ENCODE measurements at places on chromosomes 1 and 21.

- DNase-seq: no peak
These were observed 30.3 kb downstream of the PTPRC start for GRCh38 chr1:198669023-198669698.

DNA sequence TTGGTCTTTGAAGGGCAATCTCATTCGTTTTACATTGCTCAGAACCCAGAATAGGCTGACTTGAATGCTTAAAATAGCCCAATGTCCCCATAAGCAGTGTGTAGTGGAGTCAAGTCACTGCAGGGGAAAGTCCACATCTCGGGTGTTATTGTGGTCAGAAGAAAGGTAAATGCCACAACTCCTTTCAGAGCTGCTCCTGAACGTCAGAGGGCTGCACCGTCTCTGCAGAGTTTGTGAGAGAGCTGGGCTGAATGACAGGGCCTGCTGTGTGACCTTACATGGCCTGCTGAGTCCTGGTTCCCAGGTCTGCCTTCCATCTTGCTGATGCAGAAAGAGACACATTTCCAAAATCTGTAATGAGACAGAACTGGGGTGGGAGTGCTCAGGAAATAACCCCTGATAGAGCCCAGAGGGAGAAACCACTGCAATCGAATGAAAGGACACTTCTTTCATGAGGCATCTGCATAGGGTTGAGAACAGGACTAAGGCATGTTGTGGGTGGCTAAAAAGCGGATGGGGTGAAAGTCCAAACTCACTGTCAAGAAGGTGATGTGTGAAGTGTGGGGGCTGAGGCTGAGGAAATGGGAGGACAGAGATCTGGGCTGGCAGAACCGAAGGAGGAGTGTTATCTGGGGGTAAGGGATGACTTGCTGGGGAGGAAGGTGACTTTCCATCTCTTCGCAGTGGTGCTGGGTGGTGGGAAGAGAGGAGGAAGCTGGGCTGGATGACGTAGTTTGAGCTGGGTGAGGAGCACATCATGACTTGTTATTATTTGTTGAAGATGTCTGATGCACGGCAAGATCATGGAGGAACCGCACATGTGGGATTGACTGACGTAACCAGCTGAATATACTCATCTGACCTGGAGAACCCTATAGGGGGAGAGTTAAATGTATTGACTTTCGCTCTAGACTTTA lies 33.7 kb downstream of the XCL2 start:
- DNase-seq: no peak

GRCh38 chr1:158496374-158496773 lies 24.4 kb downstream of the OR10R2 start:
- DNase-seq: no peak

GRCh38 chr1:159936273-159936904 lies 9.0 kb downstream of the IGSF9 start:
- DNase-seq: peak; percentile 85
